ENCODE measurements at places on chromosomes 5 and 9. TPM values are rescaled to one million over a fixed set of nuclear protein-coding genes. Genes with fewer than 3 reads are reported as not detected.

CARD9 gene
- total RNA-seq, result 3.1 TPM

ARAP3 gene
- 14.7 TPM for total RNA-seq

MYMK gene
- total RNA-seq, result not detected

SPINK1 gene
- not detected for total RNA-seq

AQP3 gene
- 5.5 TPM for total RNA-seq

TAF11L8 gene
- total RNA-seq, result not detected

All from posterior vena cava (tissue), 2 donors.